ENCODE measurements at places on chromosomes 7 and 10.

GRCh38 chr10:25547382-25547781 is 372.6 kb downstream of the GPR158 start:
- peak; percentile 69 for DNase-seq

DNA sequence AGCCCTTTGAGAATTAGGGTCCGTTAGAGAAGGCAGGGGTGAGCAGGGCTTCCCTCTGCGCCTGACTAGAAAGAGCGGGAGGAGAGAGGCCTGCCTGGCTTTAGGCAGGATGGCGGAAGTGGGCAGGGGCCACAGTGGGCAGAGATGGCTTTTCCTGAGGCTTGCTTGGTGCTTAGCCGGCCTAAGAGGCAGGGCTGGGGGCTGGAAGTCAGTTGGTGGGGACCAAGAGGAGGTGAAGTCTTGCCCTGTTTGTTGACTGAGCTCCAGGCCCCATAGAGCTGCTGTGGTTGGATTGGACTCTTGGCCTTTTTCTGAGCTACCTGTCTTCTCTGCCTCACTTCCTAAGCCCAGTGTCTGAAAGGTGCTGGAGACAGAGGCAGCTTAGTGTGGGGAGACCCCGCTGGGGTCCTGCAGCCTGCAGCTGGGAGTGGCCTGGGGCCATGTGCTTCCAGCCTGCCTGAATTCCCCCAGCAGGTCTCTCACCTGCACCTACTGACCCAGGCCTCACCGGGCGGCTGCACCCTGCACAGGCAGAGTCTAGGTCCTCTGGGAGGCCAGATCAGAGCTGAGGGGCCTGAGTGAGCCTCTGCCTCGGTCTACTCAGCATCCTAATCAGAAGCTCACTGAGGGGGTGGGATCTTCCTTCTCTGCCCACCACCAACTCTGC is 4.8 kb downstream of the FAM241B start:
- no peak for DNase-seq

GRCh38 chr7:82429408-82429807 is 14.2 kb downstream of the CACNA2D1 start:
- no peak for DNase-seq

DNA sequence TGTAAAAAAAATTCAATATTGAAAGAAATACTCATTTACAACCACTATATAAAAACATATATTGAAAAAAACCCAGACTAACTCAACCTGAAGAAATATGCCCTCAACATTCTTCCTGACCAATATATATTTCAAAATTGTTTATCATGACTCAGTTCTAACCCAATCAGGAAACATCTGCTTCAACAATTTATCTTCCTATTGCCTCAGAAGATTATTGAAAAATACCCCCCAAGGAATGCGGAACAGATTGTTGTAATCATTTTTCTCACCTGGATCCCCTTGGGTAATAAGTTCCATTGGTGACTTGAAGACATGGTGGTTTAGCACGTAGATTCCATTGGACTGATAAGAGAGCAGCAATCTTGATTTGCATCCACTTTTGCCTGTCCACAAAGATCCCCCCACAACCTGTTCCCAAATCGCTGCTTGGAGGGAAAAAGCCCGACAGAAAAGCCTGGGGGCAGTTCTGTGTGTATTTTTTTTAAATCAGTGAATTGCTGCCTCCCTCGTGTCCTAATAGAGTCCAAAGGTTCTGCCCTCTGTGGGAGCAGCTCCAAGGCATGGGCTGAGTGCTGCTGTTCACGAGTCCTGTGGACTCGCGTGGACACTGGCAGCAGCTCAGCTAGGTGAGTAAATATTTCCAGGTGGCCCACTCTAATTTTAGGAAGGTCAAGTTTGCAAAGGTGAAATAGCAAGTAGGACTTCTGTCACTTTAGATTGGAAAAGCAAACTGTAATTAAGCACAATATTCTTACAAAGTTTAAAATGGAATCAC is 5.9 kb upstream of the INHBA start:
- no peak for DNase-seq

DNA sequence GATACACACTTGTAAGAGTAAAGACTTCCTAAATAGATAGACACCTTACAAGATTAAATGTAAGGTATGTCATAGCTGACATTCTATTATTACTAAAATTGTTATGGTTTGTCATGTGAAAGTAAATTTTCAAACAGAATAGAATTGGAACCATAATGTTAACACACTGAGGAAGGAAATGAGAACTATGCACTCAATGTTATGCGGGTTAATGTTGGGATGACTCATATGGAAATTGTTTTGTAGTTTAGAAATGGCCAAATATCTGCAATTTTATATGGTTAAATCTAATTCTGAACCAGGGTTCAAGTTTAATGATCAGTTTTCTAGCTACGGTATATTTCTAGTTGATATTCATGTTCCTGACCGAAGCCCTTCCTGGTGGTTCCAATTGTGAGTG is 214.2 kb upstream of the ADO start:
- DNase-seq, result no peak

- peak; percentile 47 for DNase-seq
These were observed 441 bp downstream of the FZD8 start for GRCh38 chr10:35641676-35642034.

- no peak for DNase-seq
These were observed 148.0 kb downstream of the NRCAM start for GRCh38 chr7:108308276-108308675.

DNA sequence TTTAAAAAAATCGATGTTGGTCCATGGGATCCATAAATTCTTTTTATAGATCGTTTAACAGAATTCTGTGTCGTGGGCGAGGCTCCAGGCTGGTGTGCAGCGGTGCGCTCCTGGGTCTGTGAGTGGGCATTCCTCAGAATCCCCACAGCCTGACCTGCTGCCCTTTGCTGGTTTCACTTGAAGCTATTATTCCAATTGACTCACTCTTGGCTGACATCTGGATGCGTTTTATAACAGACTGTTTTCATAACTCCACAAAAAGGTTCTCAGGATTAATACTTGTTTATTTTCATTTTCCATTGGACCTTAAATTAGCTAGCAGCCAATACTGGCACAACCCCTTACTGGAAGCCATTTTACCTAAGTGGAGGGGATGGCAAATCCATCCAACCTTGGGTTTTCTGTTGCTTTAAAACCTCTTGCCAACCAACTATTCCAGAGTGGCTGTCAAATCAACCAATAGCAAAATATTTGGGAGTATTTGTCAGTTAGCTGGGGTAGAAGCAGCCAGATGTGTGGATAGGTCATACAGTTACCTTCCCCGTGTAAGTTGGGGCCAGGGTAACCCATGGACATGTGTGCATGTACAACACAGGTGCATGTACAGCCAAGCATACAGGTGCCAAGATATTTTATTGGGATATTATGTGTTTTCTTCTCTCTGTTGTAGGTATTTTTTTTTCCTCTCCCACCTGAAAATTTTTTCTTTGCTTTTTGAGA is 160.7 kb upstream of the ZNF32 start:
- DNase-seq, result peak; percentile 61

- DNase-seq, result no peak
These were observed 452.6 kb upstream of the ZMIZ1 start for GRCh38 chr10:78616125-78616695.

- DNase-seq, result no peak
These were observed 3.7 kb downstream of the SMC3 start for GRCh38 chr10:110571093-110571743.

DNA sequence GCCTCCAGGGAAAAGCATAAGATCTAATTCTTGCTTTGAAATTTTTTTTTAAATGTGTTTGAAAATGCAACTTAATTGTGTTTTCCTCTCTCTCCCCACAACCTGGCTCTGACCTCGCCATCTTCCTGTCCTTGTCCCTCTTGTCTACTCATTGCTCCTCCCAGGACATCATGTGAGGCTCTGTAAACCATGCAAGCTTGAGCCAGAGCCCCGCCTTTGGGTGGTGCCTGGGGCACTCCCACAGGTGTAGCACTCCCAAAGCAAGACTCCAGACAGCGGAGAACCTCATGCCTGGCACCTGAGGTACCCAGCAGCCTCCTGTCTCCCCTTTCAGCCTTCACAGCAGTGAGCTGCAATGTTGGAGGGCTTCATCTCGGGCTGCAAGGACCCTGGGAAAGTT is 9.8 kb upstream of the CDHR1 start:
- no peak for DNase-seq

GRCh38 chr10:490256-490655 is 199.2 kb downstream of the DIP2C start:
- peak; percentile 73 for DNase-seq

GRCh38 chr7:69661342-69661741 is 63.1 kb downstream of the AUTS2 start:
- DNase-seq, result no peak

DNA sequence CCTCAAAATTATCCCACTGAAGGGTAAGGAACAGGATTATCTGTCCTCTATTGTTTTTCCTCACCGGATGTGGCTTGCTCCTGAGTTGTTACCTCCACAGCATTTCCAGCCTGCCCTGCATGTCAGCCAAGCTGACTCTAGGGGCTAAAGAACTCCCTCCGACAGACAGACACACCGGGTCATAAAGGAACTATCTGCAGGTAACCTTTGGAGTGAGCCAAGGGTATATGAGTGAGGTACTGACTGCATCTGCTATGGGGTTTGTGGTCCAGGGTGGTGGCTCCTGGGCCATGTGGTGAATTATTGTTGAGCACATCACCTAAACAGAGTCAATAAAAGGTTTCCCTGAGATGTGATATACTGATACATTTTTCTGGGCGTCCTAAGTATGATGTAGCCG is 6.9 kb upstream of the KAZALD1 start:
- no peak for DNase-seq

DNA sequence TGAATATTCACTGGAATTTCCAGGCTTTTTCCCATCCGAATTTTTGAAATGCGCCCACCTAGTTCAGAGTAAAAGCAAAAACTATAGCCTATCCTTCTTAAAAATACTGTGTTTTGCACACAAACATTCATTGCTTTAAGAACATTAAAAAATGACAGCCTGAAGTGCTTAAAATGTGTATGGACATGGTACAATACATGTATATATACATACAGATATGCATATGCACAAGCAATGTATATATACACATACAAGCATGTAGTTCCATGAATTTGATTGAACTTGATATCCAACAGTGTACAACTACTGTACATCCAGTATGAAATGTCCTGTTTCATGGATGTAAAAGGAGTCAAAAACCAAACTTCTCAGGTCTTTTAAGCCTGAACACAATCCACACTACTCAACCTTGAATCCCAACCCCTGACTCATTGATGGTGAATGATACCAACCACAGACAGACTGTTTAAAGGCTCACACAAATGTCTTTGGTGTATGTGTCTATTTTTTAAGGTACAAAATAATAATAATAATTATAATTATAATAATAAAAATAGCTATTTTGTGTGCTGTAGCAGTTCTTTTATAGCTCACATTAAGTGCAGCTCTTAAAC is 14.8 kb downstream of the INHBA start:
- no peak for DNase-seq

DNA sequence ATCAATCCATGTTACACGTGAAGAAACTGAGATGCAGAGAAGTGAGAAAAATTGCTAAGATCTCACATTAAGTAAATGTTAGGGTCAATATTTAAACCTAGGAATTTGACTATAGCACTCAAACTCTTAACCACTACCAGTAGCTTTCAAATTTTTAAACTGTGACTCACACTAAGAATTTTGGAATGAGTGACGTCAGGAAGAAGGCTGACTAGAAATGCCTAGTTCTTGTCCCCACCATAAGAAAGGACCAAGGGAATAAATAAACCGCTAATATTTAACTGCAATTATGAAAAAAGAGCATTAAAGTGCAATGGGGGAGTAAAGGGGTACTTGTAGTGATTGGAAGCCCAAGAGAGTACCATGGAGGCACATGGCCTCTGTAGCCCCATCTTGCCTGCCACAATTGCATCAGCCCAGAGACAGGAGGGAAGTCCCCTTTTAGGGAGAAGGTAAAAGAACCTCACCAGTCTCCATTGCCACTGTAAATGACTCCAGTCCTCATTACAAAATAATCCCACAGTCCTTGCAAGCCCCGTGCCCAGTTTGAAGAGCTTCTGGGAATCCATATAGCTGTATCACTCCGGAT is 3.5 kb upstream of the AKR1B1 start:
- peak; percentile 82 for DNase-seq

GRCh38 chr10:58741673-58742072 is 229.0 kb downstream of the BICC1 start:
- DNase-seq, result no peak

DNA sequence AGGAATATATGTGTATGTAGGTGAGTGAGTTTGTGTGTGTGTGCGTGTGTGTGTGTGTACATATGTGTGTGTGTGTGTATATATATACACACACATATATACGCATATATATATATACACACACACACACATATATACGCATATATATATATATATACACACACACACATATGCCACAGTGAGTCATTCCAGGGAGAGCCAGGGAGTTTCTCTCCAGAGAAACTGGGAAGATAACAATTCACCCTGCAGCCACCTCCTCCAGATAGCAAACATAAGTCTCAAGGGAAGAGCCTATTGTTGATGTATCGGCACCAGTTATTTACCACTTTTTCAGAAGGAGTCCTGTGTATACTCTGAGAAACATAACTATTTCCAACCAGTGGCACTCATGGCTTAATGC is 102.3 kb upstream of the STK17A start:
- DNase-seq, result peak; percentile 17

GRCh38 chr7:116766881-116767280 is 94.9 kb downstream of the MET start:
- no peak for DNase-seq

- peak; percentile 58 for DNase-seq
These were observed 146.5 kb upstream of the MEOX2 start for GRCh38 chr7:15832996-15833395.

GRCh38 chr10:59435707-59436106 is 73.4 kb upstream of the FAM13C start:
- no peak for DNase-seq

DNA sequence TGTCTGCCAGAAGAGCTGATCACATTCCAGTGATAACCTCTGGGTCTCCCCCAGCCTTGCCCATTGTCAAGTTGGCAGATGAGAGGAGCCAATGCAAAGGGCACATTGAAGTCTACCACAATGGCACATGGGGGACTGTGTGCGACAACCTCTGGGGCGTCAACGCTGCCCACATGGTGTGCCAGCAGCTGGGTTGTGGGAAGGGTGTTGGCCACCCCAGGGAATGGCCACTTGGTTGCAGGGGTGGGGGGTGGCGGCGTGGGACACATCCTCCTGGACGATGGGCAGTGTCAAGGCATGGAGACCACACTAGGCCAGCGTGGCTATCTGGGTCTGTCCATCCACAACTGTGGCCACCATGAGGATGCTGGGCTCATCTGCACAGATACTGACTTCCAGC is 43.4 kb downstream of the CUZD1 start:
- DNase-seq, result no peak

DNA sequence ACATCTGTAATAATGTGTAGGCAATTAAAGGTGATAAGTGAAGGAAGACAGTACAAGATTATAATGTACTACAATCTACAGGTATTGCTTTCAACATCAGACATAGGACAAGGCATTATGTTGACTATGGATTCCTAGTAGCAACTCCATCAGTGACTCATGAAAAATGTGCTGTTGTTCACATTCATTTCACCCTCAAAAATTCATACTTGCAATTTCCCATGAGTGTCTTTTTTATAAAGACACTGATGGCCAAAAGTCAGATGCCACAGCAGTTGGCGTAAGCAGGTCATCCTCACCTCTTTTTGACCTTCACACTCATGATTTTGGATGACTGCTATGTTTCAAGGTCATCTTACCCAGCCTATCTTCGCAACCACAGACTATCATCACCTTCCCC is 100.0 kb upstream of the AMPH start:
- DNase-seq, result peak; percentile 30

- no peak for DNase-seq
These were observed 40.4 kb downstream of the KCTD7 start for GRCh38 chr7:66669088-66669487.

- DNase-seq, result no peak
These were observed 49.2 kb downstream of the CHST3 start for GRCh38 chr10:72013202-72013945.

Data from fibroblast of pulmonary artery (primary cell).